ENCODE measurements at places on chromosomes 1 and 21. TPM values are rescaled to one million over a fixed set of nuclear protein-coding genes. Genes with fewer than 3 reads are reported as not detected.
A peak's percentile ranks its signal among the peaks of the same experiment; 100 is the strongest.

DNA sequence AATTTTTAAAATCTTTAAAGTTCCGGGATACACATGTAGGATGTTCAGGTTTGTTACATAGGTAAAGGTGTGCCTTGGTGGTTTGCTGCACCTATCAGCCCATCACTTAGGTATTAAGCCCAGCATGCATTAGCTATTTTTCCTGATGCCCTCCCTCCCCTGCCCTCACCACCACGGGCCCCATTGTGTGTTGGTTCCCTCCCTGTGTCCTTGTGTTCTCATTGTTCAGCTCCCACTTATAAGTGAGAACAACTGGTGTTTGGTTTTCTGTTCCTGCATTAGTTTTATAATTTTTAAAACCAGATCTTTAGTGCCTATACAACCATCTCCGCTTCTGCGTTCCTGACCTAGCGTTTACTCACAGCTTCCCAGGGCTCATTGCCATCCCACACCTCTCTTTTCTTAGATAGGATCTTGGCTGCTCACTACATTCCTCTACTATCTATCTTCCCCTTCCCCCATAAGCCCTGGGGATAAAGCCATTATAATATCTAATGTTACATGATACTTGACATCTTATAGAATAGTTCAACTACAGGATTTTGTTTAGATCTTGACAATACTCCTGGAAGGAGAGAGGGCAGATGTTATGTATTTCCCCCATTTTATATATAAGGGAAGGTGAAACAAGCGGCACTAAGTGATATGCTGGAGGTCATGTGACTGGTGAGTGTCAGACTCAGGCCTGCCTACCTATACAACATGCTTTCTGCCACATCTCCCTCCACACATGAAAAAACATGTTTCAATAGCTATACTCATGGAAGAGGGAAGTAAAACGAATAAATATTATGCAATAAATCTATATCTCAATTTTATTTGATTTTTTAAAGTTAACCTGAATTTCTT is 52.3 kb upstream of the DNAJC6 start:
- H3K27ac ChIP-seq: peak overlapping the region; percentile 59
- H3K27me3 ChIP-seq: peaks cover 2% of the 10 kb centered on the region
- no peaks in the 10 kb centered on the region for H3K36me3 ChIP-seq
- no peak for DNase-seq

Gene FCRL1
- total RNA-seq: not detected

DNA sequence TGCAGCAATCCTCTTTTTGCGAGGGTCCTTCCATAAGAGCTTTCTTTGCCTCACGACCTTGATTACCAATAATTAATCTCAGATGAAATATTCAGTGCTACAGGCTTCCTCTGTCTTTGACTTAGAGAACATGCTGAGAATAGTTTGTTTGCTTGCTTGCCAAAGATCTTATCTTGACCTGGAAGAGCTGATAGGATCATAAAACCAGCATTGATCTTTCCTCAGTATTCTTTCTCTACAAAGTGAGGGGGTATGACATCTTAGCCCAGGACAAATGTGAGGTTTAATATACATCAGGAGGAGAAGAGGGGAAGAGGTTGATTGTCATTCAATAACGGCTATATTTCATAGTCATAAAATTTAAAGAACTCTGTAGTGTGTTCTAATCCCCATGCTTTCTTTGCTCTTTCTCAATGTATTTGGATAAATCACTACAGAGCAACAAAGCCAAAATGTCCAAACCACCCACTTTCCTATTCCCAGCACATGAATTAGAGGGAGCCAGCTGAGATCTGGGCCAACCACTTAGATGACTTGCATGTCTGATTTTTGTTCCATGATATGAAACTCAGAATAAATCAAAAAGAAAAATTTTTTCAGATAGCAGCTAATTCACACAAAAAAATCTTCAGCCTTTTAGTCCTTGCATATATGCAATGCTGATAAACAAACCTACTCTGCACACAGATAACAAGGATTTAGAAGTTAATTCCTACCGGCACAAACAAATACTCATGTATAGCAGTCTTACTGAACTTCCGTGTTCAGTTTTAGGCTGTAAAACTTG is 50.5 kb upstream of the IPO9 start:
- no peak for DNase-seq
- H3K27ac ChIP-seq: peak overlapping the region; percentile 81
- H3K27me3 ChIP-seq: no peaks in the 10 kb centered on the region
- H3K4me1 ChIP-seq: peaks cover 54% of the 10 kb centered on the region
- peaks cover 36% of the 10 kb centered on the region for H3K36me3 ChIP-seq

Gene HTR1D
- 0.18 TPM for total RNA-seq

Gene AKNAD1
- total RNA-seq: not detected

- no peaks in the 10 kb centered on the region for H3K36me3 ChIP-seq
- peaks cover 10% of the 10 kb centered on the region for H3K4me1 ChIP-seq
- DNase-seq: no peak
- H3K27me3 ChIP-seq: no peaks in the 10 kb centered on the region
- H3K27ac ChIP-seq: no peak overlapping the region
These were observed 74.3 kb upstream of the SIPA1L2 start for GRCh38 chr1:232704256-232704655.

Gene CLIC6
- total RNA-seq: 1.7 TPM

Gene GSTM5
- 0.29 TPM for total RNA-seq

Gene IL22RA1
- 0.11 TPM for total RNA-seq

Gene CAMK2N1
- total RNA-seq: 28.5 TPM

- no peaks in the 10 kb centered on the region for H3K27me3 ChIP-seq
- H3K27ac ChIP-seq: peak overlapping the region; percentile 85
These were observed 74.5 kb downstream of the MRPS6 start for GRCh38 chr21:34147792-34148418.

Gene C1orf159
- total RNA-seq: 32.8 TPM

DNA sequence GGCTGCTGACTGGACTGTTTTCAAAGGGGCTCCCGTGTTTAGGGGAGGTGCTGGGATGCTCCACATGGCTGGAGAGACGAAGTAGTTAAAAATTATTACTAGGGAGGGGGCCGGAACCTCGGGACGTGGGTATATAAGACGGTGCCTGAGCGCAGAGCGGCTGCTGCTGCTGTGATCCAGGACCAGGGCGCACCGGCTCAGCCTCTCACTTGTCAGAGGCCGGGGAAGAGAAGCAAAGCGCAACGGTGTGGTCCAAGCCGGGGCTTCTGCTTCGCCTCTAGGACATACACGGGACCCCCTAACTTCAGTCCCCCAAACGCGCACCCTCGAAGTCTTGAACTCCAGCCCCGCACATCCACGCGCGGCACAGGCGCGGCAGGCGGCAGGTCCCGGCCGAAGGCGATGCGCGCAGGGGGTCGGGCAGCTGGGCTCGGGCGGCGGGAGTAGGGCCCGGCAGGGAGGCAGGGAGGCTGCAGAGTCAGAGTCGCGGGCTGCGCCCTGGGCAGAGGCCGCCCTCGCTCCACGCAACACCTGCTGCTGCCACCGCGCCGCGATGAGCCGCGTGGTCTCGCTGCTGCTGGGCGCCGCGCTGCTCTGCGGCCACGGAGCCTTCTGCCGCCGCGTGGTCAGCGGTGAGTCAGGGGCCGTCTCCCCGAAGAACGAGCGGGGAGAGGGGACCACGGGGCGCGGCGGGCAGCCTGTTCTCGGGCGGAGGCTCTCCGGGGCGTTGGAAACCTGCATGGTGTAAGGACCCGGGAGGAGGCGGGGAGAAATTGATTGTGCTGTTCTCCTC is at the start of gene CHODL:
CHODL (plus strand) TSS at position 163 of the 793 bp plus-strand sequence; CDS start at position 554, 391 bp downstream.
- peaks cover 5% of the 10 kb centered on the region for H3K4me1 ChIP-seq
- no peaks in the 10 kb centered on the region for H3K36me3 ChIP-seq

Gene NIT1
- 35.9 TPM for total RNA-seq

DNA sequence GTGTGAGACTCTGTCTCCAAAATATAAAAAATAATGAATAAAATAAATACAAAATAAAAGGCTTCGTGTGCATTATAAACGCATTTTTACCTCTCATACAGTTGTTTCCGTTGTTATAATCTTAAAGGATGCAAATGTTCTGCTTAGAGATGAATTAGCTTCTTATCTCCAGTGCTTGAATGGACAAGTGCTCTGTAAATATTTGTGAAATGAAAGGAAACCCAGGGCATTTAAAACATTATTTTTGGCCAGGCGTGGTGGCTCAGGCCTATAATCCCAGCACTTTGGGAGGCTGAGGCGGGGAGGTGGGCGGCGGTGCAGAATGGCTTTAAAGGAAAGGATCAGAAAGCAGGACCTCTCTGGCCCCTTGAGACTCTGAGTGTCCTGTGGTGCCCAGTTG is 94.5 kb downstream of the HUNK start:
- H3K36me3 ChIP-seq: peaks cover 30% of the 10 kb centered on the region
- peaks cover 9% of the 10 kb centered on the region for H3K4me1 ChIP-seq
- H3K4me3 ChIP-seq: no peak overlapping the region
- H3K27ac ChIP-seq: peak overlapping the region; percentile 56

- no peaks in the 10 kb centered on the region for H3K27me3 ChIP-seq
- H3K27ac ChIP-seq: no peak overlapping the region
- no peak for DNase-seq
- peaks cover 28% of the 10 kb centered on the region for H3K4me1 ChIP-seq
- peaks cover 7% of the 10 kb centered on the region for H3K36me3 ChIP-seq
These were observed 195.2 kb downstream of the S1PR1 start for GRCh38 chr1:101431956-101432510.

Gene DARS2
- total RNA-seq: 15.1 TPM

DNA sequence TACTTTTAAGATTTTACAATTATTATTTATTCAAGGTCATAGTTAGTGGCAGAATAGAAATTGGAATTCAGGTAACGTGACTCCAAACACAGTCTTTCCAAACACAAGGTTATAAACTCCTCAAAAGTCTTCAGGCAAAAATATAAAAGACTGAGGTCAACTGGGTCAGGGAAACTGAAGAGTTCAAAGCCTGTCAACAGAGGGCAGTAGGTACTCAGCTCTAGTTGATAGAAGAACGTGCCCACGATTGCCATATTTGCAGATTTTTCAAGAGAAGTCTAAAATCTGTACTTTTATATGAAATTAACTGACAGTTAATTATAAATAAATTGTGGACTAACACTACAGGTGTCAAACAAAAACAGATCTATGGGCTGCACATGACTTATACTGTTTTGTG is 135.0 kb downstream of the LHX4 start:
- H3K4me1 ChIP-seq: peaks cover 6% of the 10 kb centered on the region
- no peak overlapping the region for H3K27ac ChIP-seq
- H3K36me3 ChIP-seq: peaks cover 4% of the 10 kb centered on the region
- H3K27me3 ChIP-seq: no peaks in the 10 kb centered on the region

Gene NMNAT2
- total RNA-seq: 0.69 TPM

Gene MARK1
- total RNA-seq: 11.8 TPM

GRCh38 chr1:218705391-218705790 is 360.3 kb downstream of the TGFB2 start:
- peaks cover 29% of the 10 kb centered on the region for H3K4me1 ChIP-seq
- H3K27ac ChIP-seq: no peak overlapping the region
- H3K27me3 ChIP-seq: no peaks in the 10 kb centered on the region
- no peak overlapping the region for H3K4me3 ChIP-seq
- no peak for DNase-seq

Gene YIPF1
- 30.2 TPM for total RNA-seq

DNA sequence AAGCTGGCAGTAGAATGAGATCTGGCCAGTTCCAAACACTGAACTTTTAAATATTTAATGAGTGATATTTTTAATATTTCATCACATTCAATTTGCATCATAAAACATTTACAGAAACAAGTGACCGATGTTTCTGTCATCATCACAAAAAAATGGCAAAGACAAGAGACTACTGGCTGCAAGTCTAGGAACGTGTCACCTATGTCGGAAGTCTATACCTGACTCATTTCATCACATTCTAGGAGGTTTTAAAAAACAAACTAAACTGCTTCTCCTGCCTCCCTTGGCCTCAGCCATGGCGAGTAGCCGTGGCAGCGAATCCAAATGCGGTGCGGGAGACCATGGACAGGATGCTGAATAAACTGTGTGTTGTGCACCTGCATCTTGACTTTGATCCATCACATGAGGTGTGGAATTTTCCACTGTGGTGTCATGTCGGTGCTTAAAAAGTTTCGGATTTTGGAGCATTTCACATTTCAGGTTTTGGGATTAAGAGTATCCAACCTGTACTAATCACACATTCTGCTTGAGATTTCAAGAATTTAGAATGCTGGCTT is 43.1 kb downstream of the CLSTN1 start:
- no peaks in the 10 kb centered on the region for H3K4me1 ChIP-seq
- no peak overlapping the region for H3K4me3 ChIP-seq
- peaks cover 2% of the 10 kb centered on the region for H3K36me3 ChIP-seq
- no peak for DNase-seq
- no peak overlapping the region for H3K27ac ChIP-seq

Gene CA6
- not detected for total RNA-seq

Gene TIMM17A
- 46.3 TPM for total RNA-seq

Gene FCRLB
- 0.59 TPM for total RNA-seq

Gene CFAP45
- total RNA-seq: 0.18 TPM

DNA sequence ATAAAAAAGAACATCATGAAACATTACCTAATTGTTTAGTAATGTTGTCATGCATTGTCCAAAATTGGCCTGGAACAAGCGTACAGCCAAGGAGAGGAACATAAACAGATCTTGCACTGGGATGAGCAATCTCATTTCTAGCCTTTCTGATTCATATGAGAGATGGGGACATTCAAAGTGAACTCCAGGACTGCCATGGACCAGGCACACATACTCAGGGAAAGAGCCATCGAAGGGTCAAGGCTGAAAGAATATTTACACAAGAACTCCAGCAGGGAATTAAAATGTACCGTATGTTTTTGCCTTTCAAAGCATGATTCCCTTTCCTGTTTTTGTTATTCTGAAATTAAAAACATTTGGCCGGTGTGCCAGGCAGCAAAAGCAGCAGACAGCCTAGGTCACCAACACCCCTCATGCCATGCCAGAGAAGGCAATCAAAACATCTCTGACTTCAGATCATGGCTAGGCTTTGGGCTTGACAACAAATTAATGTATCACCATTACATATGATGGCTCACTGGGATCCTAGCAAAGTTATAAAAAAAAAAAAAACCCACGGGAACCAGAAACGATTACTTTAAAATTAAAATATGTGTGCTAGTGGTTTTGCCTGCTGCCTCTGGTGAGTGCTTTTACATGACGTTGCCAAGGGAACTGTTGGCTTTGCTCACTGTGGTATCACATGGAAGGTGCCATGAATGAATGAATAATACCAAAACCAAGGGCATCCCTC is 159.8 kb downstream of the TGFBR3 start:
- H3K4me3 ChIP-seq: no peak overlapping the region
- H3K27me3 ChIP-seq: no peaks in the 10 kb centered on the region
- H3K27ac ChIP-seq: no peak overlapping the region
- peaks cover 12% of the 10 kb centered on the region for H3K4me1 ChIP-seq
- DNase-seq: no peak
- H3K36me3 ChIP-seq: no peaks in the 10 kb centered on the region

DNA sequence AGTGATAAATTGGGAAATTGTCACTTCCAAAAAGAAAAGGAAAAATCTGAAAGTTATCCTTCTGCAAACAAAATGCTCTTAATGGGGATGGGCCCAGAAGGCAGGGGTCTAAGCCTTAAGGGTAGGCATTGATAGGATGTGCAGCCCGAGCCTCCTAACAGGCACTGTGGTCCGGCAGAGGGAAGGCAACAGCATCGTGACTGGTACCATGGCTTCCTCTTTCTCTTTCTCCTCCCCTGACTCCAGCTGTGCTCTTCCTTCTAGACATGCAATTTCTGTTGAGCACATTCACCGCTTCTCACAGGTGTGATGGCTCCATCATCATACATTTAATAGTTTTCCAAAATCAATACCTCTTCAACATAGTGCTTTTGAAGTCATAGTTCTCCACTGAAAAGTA is 91.5 kb downstream of the SELENOF start:
- no peak overlapping the region for H3K27ac ChIP-seq
- DNase-seq: no peak
- H3K36me3 ChIP-seq: no peaks in the 10 kb centered on the region
- H3K27me3 ChIP-seq: no peaks in the 10 kb centered on the region
- peaks cover 32% of the 10 kb centered on the region for H3K4me1 ChIP-seq

Gene CD48
- total RNA-seq: 0.57 TPM
